ENCODE measurements at places on chromosomes 12 and 14.
A peak's percentile ranks its signal among the peaks of the same experiment; 100 is the strongest.

- DNase-seq: no peak
These were observed 31.5 kb upstream of the LIMA1 start for GRCh38 chr12:50314636-50315312.

GRCh38 chr14:24051176-24051788 lies 527 bp upstream of the CARMIL3 start:
- DNase-seq: no peak

DNA sequence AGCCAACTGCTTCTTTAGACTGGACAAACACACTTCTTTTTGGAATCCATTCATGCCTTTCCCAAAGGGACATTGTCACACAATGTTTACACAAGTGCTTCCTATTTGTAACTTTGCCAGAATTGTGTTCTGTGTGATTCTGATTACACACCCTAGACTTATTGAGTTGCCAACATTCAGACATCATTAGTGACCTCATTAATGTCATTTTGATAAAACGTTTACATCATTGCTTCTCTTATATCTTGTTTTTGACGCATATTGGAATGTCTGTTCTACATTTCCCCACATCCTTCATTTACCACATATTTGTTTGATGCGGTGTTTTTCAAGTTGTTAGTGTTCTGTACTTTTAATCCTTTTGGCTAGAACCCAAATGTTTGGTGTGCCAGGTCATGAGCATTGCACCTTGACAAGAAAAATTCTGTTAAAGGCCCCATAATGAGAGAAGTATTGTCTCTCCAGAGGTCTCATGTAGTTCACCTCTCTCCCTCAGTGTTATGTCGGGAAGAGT lies 305.5 kb downstream of the AEBP2 start:
- no peak for DNase-seq

- no peak for DNase-seq
These were observed 107.1 kb downstream of the MYRFL start for GRCh38 chr12:69932154-69932553.

GRCh38 chr14:74634964-74635363 lies 22.9 kb upstream of the LTBP2 start:
- no peak for DNase-seq

- DNase-seq: no peak
These were observed 56.5 kb upstream of the GZMB start for GRCh38 chr14:24690492-24690891.

- no peak for DNase-seq
These were observed 101.6 kb downstream of the DAD1 start for GRCh38 chr14:22487401-22487800.

DNA sequence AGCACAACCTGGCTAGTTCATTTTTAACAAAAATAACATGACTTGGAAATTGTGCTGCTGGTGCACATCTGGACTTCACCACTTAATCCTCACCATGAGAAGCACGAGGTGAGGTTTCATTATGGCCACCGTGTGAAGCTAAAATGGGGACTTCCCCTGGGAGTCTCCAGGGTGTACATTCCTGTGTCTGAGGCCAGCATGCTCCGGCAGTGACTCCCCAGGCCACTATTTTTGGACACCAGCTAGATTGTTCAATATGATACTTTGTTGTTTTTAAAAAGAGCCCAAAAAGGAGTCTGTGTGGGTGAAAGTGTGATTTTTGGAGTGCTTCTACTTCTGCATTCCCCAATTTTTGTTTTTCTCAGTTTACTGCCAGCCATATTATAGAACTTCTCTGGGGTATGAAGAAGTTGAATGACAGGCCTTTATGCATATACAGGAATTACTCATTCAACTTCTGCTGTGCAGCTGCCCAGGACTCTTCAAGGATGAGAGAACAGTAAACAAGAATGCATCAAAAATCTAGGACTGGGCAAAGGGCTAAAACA lies 16.9 kb upstream of the AICDA start:
- no peak for DNase-seq

DNA sequence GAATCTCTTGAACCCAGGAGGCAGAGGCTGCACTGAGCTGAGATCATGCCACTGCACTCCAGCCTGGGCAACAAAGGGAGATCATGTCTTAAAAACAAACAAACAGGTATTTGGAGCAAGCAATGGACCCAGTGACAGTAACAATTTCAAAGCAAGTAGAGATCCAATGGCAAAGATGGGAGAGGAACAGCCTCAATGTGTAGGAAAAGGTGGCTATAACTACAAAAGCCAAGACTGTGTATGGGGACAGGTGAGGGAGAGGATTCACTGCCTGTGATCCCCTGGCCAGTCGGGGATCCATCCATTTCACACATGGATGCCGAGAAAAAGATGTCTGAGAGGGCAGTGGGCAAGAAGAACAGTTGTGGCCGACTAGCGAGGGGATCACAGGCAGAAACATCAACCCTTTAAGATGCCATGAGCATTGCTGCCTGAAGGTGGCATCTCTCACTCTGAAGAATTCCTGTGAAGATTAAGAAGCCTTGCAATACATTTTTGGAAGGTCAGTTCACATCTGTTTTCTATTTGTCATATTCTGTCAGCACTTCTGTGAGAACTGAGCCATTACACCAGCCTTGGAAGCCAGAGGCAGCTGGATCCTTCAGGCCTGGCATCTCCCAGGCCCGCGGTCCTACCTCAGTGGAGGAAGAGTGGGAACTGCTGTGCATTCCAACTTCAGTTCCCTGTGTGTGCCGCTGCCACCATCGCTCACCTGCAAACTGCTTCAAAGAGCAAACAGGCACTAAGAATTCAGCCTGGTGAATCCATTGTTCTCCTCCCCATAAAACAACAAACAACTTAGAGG lies 54.5 kb upstream of the FRS2 start:
- no peak for DNase-seq

GRCh38 chr14:24699052-24699451 lies 65.1 kb upstream of the GZMB start:
- DNase-seq: no peak

DNA sequence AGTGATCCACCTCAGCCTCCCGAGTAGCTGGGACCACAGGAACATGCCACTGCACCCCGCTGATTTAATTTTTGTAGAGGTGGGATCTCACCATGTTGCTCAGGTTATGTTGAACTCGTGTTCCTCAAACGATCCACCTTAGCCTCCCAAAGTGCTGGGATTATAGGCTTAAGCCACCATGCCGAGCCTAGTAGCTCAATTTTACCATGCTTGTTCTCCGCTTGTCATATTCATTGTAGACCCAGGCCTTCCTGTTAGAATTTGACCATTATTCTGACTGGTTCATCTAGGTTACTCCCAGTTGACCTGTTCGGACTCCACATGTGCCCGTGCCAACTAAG lies 24.7 kb downstream of the TMBIM6 start:
- no peak for DNase-seq

DNA sequence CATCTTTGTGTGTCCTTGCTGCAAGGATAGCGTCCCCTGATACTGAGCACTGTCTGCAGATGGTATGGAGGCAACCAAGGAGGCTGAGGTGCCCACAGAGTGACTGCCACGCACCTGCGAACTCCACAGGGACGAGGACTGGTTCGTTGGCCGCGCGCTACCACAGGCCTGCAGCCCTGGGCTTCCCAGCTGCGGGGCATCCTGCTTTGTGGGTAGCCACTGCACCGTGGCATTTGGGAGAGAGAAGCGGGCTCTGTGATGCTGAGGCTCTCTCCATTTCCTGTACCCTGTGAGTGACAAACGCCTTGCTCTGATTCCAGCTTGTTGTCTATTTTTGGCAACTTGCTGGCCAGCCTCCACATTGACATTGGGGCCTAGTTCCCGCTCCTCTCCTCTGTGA lies 76.3 kb downstream of the SLC15A4 start:
- DNase-seq: no peak

GRCh38 chr12:57238854-57239554 lies 9.5 kb downstream of the SHMT2 start:
- peak; percentile 90 for DNase-seq

- DNase-seq: no peak
These were observed 103.3 kb upstream of the PMCH start for GRCh38 chr12:102300824-102301461.

- DNase-seq: no peak
These were observed 3.0 kb upstream of the CISTR start for GRCh38 chr12:53754633-53755264.

DNA sequence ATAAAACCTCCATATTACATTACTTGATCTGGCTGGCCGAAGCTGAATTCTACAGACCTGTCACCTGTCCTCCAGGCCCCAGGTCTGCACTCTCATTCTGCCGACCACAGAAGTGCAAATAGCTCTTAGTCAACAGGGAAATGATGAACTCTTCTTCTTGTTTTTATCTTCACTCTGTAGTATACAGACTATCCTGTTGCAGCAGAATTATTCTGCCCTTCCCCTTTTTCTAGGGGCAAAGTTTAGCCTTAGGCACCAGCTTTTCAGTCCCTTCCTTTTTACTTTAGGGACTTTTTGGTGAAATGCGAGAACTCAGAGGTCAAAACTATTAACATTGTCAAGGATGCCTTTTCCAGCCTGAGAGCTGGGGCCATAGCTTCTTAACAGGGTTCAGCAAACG lies 229.6 kb upstream of the EGLN3 start:
- no peak for DNase-seq

- DNase-seq: no peak
These were observed 15.4 kb upstream of the PAWR start for GRCh38 chr12:79706156-79706555.

DNA sequence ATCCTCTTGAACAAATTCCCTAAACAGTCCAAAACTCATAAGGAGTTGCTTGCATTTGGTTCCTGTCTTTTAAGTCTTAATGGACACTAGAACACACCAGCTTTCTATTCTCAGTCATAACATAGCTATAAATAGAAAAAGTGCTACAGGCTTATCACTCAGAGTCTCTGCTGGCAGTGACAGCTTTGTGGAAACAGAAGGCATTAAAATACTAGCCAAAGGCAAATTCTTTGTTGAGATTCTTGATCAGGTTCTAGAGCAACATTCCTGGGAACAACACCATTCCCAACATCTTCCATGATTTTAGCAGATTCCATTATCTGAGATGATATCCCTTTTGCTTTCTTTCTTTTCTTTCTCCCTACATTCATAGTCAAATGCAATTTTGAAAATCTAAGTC lies 207.7 kb upstream of the PLEKHG7 start:
- DNase-seq: no peak

DNA sequence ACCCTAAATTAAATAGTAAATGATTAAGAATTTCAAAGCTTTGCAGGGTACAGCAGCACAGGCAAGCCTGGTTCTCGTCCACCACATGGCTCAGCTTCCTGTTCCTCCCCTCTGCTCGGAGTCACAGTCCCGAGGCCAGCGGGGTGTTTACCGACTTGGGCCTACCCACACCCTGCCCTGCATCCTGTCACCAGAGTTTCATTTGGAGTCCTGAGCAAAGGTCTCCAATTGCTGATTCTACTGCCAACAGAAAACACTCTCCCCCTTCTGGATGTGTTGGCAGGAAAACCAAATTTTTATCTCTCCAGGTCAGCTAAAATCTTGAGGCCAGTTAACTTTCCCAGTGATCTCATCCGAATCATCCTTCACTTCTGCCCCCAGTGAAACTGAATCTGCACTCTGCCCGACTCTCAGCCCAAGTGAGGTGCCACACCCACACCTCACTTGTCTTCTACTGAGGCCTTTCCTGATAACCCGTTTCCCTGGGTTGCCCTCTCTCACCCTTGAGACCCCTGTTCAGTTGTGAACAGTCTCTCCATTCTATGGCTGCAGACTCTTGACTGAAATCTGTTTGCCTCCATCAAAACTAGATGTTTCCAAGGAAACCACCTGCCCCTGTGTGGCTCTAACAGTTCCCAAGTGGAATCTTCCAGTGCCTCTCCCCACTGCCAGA lies 71.2 kb downstream of the VCPKMT start:
- DNase-seq: peak; percentile 76
